ENCODE measurements at places on chromosomes 6 and 20.

DNA sequence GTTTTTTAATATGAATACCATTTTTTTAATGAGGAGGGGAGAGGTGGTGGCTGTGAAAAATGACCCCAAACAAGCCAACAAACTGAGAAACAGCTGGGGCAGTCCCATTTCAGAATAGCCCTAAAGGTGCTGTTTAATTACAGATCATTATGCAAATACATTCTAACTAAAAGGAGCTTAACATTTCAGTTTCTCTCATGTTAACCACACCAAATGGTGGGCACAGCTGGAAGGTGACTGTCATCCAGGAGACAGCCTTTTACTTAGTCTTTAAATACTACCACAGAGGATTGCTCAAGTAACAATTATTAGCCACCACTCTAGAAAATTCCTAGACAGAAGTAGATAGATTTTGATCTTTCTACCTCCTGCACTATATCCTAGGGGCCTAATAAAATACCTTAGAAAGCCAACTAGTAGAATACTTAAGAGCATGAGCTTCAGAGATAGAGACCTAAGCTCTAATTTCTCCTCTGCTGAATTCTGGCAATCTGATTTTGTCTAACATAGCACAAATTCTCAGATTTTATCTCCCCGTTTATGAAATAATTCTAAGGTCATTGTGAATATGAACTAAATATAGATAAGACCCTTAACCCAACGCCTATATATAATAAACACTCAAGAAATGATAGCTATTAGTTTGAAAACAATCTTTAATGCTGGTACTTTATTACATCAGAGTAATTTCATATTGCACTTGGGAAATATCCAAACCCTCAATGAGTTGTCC lies 615.1 kb upstream of the NRSN1 start:
- DNase-seq, result no peak

DNA sequence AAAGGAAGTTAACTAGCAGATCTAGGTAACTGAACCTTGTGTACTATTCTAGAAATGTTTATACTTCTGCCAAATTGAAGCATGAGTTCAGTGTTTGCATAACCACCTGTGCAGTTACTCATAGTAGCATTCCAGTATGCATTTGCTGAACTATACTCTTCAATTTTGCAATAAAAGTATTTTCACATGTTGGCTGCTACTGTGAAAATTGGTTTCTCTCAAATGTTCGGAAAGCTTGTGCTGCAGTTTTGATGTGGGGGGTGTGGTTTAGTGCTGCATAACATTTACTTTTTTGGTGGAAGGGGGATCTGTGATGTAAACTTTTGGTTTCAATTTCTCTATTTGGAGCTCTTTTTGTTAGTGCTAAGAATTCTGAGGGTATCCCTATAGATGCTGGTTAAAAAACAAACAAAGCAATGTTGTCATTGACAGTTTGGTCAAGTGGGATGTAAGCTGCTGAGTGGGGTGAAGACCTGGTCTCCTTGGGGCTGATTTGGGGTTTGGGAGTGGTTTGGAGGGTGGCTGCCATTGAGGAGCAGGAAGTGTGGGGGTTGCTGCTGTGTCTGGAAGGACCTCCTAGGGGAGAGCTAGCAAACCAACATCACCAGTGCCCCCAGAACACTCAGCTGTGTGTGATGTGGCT lies 87.8 kb downstream of the CARMIL1 start:
- DNase-seq, result no peak

DNA sequence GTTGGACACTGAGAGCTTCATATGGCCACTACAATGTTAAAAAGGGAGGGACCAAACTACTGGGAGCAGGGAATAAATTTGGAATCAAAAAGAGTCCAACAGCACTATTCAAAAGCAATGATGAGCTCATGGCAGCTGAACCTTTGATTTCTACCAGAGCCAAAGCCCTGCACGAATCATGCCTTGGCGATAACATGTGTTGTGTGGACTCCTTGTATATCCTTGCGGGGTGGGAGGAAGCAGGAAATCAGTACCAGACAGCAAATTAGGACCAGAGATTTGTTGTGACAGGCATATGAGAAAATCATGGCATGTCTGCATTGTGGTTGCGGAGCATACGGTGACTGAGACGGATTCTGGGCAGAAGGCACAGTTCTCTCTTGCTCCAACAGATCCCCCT lies 85.6 kb upstream of the EMILIN3 start:
- no peak for DNase-seq

- DNase-seq, result no peak
Measured at GRCh38 chr6:13015379-13015681, 298.8 kb downstream of the PHACTR1 start.

GRCh38 chr20:1777476-1777820 lies 117.8 kb upstream of the SIRPA start:
- DNase-seq, result no peak

GRCh38 chr20:17622086-17622850 lies 52.4 kb downstream of the DSTN start:
- DNase-seq, result no peak

DNA sequence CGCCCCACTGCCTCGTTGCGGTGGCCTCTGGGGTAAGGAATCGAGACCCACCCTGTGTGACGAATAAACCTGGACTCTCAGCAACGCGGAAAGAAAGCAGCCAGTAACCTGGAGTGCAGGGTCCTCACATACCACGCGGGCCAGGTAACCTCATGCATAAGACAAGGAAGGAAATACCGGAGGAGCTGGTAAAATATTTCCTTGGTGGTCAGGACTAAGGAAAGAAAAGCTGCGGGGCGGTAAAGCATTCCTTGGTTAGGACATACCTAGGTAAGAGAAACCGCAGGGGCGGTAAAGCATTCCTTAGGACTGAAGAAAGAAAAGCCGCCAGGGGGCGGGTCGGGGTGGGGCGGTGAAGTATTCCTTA lies 80.7 kb downstream of the SYTL3 start:
- no peak for DNase-seq

DNA sequence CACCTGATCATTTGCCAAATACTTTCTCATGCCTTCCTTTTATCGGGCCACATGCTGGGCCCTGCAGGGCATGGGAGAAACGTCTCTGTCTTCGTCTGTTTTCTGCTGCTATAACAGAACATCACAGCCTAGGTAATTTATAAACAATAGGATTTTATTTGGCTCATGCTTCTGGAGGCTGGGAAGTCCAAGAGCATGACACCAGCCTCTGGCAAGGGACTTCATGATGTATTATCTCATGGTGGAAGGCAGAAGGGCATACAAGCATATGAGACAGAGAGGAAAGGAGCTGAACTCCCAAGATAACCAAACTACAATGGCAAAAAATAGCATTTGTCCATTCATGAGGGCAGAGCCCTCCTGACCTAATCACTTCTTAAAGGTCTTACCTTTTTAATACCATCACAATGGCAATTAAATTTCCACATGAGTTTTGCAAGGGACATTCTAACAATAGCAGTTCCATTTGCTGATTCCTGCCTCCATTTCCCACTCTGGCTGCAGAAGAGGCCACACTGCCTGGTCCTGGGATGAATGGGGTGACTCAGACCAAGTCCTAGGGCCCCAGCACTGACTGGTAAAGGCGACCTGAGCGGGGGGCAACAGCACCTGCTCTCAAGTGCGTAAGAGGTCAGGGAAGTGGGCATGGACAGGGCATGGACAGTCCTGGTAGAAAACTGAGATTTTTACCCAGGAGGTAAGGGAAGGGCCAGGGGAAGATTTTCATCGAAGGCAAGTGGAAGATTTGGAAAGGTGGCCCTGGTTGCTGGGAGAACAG lies 5.1 kb upstream of the ZBP1 start:
- peak; percentile 26 for DNase-seq

DNA sequence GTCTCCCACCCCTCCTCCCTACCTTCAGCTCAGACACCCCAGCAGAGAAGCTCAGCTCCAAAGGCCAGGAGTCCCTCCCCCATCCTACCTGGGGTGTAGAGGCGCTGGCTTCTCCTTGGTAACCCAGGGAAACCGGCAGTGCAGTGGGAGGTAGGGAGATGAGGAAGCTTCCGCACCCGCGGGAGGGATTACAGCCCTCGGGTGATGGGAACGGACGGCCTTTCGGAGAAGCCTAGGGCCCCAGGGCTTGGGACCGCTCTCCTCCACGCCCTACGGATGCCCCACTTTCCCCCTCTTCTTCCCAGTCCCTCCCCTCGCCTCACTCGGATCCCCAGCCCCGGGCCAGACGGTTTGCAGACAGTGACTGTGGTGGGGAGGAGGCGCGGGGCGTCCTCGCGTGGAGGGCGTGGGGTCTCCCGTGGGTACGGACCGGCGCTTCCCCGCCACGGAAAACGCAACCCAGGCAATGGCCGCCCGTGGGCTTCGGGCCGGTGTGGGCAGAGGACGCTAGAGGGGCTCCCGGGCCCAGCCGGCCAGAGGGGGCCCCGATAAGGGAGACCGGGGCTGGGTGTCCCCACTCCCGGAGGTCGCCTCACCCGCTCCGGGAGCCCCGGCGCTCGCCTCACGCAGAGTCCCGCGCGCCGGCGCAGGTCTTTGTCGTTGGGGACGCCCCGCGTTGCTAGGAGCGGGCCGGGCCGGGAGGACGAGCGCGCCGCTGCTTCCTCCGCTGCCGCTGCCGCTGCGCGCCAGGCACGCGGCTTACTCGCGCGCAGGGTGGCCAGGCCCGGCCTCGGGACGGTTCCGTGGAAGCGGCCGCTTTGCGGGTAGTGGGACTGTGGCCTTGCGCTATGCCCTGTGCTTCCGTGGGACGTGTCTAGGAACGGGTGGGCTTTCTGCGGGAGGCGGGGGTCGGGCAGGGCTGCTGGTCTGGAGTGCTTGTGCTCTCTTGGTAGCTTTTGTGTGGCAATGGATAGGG lies 15.8 kb downstream of the AARS2 start:
- no peak for DNase-seq

DNA sequence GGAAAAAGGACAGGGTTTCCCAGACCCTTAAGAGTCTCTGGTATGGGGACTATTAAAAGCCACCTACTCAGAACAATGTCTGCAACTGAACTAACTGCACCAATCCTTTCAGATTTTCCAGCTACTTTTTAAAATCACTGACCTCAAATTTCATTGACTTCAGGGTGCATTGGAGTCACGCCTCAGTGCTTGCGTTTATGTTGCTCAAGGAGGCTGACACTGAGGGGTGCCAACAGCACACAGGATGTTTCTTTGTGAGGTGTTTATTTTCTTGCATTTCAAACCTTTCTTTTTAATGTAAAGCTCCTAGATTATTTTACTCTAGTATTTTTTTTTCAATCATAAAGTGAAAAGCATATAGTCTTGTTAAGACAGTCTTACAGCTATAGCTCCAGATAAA lies 402.0 kb upstream of the SLC35B3 start:
- DNase-seq, result no peak

DNA sequence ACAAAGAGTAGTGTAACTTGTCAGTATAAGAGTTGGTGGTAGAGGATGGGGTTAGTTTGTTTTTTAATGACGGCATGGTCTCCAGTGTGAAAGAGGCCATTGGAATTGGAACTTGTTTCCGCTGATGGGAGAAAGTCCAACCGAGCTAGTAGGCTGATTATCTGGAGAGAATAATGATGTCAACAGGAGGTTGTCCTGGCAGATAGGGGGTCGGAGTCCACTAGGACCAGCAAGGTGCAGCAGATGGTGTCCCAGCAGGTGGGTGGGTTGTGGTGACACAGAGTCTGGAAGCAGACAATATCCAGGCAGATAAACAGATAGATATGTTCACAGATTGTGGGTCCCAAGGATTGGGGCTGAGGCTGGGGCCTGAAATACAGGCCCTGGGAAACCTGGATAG lies 35.1 kb downstream of the PKIB start:
- DNase-seq, result no peak

Data from left lobe of liver (tissue), 2 donors.